ENCODE measurements at places on chromosomes 4 and X.
A peak's percentile ranks its signal among the peaks of the same experiment; 100 is the strongest.

- no peak for DNase-seq
Measured at GRCh38 chr4:66328803-66329574, 658.7 kb upstream of the EPHA5 start.

DNA sequence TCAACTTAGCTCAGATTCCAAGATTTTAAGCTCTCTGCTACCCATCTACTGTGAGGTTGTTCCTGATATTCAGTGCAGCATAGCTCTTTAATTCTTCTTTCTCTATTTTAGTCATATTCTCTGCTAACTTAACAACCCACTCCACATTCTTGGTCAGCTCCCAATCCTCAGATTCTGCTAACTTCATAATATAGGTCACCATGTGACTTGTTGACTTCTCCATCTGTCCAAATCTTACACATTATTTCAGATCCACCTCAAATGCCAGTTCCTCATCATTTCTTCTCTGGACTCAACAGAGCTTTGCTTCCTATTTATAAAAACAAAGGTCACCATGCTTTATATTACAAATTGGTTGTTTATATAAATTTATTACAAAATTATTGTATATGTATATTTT, 29.3 kb upstream of the RXFP1 start:
- no peak for DNase-seq

- DNase-seq: no peak
Measured at GRCh38 chr4:6020613-6021012, 2.4 kb upstream of the C4orf50 start.

- DNase-seq: no peak
Measured at GRCh38 chrX:21972721-21973120, 32.2 kb downstream of the SMS start.

GRCh38 chr4:159702200-159702599, 599.3 kb downstream of the RAPGEF2 start:
- no peak for DNase-seq

DNA sequence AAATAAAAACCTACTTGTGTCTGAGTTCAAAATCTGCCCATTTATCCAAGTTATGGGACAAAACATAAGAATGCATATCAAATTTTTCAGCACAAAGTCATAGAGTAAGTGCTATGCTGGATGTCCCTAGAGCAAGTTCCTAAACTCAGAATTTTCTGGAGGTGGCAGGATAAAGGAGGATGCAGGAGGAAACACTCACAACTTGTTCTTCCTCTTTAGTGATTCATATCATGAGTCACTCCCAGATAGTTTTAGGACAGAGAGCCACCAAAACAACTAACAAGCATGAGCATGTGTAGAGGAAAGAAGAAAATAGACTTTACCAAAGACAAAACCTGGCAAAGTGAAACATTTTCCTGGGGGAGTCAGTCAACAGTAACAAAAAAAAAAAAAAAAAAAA, 302.7 kb downstream of the KCTD8 start:
- peak; percentile 73 for DNase-seq

- DNase-seq: no peak
Measured at GRCh38 chr4:127261476-127261875, 371.3 kb upstream of the INTU start.

DNA sequence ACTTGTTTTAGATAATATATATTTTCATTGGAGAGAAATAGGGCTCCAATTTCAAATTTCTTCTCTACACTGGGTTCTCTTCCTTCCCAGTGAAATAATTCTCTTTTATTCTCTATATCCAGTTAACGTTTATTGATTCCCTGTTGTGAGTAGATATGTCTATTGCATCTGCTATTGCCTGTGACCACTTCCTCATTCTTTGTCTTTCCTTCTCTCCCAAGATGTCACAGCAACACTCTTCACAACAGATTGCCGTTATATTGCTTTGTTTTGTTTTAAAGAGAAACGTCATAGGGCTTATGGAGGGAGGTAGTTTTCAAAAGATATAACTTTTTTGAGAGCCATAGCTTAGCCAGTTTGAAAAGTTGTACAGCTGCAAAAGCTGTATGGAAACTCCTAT, 343.8 kb downstream of the ARHGAP24 start:
- DNase-seq: peak; percentile 74

GRCh38 chrX:137031517-137032340, 2.1 kb downstream of the GPR101 start:
- peak; percentile 50 for DNase-seq

- DNase-seq: no peak
Measured at GRCh38 chr4:48756689-48757220, 23.3 kb downstream of the FRYL start.

DNA sequence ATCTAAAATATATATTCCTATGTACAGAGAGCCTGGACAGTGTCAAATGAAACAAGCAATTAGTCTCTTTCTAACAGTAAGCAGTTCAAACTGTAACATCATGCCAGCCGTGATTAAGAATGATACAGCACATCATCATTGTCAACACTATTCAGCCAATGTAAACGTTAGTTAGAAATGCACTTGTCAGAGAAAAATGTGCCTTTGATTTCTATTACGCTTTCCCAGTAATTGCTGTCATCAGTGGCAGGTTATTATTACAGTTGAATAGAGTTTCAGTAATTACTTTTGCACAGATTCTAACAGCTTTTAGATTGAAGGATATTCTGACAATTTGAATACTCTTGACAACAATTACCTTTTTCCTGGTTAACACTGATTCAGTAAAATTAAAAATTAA, 1007.1 kb downstream of the SH3BGRL start:
- DNase-seq: no peak

DNA sequence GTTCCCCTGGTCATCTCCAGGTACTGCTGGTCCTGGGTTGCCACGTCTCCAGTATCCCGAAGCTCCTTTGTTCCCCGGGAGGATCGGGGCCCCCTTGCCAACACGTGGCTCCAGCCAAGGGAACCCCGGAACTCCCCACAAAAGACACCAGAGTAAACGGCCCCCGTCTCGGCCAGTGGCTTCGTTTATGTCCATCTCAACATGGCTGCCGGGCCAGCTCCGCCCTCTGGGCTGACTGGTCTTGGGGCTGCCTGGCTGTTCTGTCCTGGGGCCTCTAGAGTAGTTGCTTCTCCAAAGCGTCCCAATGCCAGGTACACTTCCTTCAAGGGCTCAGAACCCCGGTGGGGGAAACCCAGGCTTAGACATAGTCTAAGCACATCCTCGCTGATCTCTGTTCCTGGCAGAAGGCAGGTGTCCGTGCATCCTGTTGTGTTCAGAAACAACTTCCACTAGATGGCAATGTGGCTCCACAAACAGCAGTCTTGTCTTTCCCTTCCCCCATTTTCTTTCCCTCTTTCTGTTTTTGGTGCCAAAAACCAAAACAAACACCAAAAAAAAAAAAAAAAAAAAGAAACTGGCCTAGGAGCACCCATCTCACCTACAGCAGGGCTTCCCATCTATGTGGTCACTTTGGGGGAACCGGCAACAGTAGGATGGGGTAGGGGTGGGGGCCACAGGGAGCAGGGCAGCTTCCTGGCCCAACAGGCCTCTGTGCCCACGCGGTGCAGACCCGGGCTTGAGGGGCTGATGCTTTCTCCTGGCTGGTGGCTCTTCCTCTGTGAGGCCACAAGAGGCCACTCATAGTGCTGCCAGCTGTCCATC, 35.3 kb downstream of the NBDY start:
- DNase-seq: no peak

GRCh38 chrX:150504397-150505182, 63.8 kb upstream of the MTM1 start:
- no peak for DNase-seq

- DNase-seq: peak; percentile 95
Measured at GRCh38 chr4:120658772-120659171, 263.8 kb downstream of the PRDM5 start.

- no peak for DNase-seq
Measured at GRCh38 chrX:11059933-11060332, 51.2 kb upstream of the HCCS start.

DNA sequence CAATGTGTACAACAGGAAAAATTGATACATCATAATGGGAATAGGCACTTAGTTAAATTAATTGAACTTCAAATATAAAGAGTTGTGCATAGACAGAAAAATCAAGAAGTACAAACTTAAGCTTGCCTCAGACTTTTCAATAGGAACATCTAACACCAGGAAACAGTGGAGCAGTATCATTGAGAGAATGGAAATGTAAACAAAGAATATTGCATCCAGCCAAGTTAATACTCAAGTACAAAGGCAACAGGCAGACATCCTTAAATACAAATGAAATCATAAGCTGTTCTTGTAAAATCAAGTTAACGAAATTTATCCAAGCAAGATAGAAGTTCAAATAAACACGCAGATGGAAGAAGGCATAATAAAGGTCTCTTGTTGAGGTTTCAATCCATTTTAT, 71.2 kb upstream of the TLR2 start:
- no peak for DNase-seq

GRCh38 chrX:46770000-46770816, 11.3 kb upstream of the SLC9A7 start:
- no peak for DNase-seq

DNA sequence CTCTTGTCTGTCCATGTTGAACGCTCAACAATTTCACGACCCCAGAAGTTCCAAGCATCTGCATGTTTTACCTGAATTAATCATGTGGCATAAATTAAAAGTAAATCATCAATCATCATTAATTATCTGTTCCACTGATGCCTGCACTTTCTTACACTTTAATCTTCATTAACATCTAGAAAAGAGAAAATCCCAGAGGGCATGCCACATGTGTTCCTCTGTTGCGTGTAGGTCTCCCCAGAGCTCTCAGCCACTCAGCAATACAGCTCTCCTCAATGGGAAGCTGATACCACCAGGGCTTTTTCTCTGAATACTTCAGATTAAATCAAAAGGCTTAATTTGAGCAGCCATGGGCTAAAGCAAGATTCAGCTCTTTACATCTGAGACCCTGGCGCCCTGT, 722.4 kb upstream of the TENM3 start:
- DNase-seq: no peak

GRCh38 chrX:135393051-135393450, 28.7 kb upstream of the SMIM10L2A start:
- DNase-seq: peak; percentile 17

DNA sequence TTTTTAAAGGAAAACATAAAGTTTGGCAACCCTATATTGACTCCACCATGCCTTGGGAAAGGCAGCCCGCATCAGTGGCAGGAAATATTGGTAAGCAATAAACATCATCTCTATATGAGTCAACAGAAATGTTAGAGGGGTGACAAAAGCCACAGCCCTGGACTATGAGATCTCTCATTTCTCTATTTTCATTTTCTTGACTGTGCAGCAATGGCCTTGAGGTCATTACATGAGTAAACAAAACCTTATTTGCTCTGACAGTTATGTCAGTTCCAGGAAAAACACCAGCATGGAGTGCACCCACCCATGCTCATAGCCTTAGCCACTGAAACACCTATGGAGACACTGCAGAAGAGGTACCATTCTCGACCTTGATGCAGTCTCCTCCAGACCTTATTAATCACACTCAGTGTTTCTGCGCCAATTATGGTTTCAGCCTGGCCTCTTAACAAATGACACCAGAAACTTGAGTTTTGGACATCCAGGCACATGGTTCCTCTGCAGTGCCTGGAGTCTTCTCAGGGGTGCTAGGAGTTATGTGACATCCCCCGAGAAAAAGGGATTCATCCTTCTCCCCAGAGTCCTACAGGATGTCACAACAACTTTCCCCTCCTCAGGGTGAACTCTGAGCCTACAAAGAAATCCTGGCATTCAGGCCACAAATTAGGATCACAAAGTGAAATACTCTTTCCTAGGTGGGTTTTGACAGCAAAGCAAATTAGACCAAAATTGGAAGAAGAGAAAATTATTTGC, 16.0 kb upstream of the HPGD start:
- no peak for DNase-seq

DNA sequence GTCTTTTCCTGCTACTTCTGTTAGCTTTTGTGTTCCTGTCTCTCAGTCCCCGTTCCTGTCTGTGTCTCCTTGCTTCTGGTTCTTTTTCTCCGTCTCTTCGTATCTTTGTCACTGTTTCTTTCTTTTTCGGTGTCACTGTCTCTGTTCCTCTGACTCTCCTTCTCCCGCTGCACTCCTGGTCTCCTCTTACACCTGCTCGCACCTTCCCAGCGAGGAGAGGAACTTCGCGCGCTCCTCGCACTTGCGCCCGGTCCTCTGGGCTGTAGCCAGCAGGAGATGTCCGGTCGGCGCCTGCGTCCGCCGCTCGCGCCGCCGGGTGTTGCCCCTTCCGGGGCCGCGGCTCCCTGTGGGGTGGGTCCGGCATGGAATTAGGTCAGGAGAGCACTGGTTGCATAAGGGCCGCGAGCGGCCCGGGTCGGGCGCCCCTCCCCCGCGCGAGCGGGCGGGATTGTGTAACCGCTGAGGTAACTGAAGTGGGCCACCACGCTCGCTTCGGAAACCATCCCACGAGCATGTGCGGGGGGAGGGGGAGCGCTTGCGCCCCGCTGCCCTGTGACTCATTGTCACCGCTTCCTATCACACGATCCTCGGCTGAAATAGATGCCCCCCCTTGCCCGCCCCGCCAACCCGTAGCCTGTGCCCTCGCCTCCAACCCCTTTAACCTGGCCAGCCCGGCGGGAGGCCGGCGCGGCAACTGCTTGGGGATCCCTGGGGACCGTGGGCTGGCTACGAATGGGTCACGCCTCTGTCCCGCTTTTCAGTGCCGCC, 1.6 kb downstream of the LONRF3 start:
- DNase-seq: peak; percentile 35

DNA sequence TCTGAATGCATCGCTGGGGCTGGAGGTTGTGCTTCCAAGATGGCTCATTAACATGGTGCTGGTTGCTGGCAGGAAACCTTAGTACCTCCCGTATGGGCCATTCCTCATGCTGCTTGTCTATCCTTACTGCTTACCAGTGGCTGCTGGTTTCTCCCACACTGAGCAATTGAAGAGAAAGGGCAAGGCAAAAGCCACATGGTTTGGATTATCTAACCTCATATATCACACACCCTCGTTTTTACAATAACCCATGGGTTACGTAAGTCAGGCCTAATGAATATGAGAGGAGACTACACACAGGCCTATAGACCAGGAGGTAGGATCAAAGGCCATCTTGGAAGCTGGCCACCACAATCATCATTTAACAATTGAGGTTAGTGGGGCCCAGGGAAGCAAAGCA, 141.8 kb upstream of the EDNRA start:
- DNase-seq: no peak

DNA sequence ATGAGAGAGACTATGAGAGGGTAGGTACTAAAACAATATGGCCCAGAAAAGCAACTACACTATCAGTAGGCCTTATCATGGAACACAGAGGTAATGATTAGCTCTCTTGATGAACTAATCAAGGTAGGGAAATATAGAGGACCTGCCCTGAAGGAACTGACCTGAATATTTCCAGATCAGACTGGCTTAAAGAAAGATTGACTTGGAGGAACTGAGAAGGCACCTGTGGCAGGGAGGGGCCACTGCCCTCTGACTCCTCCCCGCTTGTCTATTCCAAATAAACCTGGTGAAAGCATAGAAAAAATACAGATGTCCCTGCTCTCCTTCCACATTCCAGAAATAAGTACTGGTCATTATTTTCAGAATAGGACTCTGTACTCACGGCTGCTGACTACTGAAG, 5.5 kb downstream of the RPS6KA6 start:
- DNase-seq: no peak

GRCh38 chrX:115642895-115643530, 82.0 kb downstream of the PLS3 start:
- peak; percentile 47 for DNase-seq

- no peak for DNase-seq
Measured at GRCh38 chr4:109296527-109296926, 5.9 kb downstream of the COL25A1 start.

- no peak for DNase-seq
Measured at GRCh38 chrX:118595501-118596042, 100.0 kb downstream of the DOCK11 start.
